ENCODE measurements at places on chromosomes 7 and 10. TPM values are rescaled to one million over a fixed set of nuclear protein-coding genes. Genes with fewer than 3 reads are reported as not detected.

The RAB19 gene
- total RNA-seq, result not detected

The PKD2L1 gene
- total RNA-seq, result 0.09 TPM

The ZNF467 gene
- total RNA-seq, result 0.97 TPM

The NPTX2 gene
- 0.13 TPM for total RNA-seq

The VWC2 gene
- not detected for total RNA-seq

The GPRIN2 gene
- 32.7 TPM for total RNA-seq

The BZW2 gene
- total RNA-seq, result 97.8 TPM

The FAM237B gene
- not detected for total RNA-seq

The TBXAS1 gene
- 14.3 TPM for total RNA-seq

The NKX1-2 gene
- total RNA-seq, result 0.06 TPM

The TSPAN15 gene
- total RNA-seq, result 125 TPM

The SLC26A3 gene
- not detected for total RNA-seq

The GTPBP10 gene
- 25.4 TPM for total RNA-seq

The NPC1L1 gene
- total RNA-seq, result 0.11 TPM

The CHST15 gene
- total RNA-seq, result 8.6 TPM

The SPDYE5 gene
- total RNA-seq, result not detected

The HOXA4 gene
- total RNA-seq, result 1.2 TPM

The OR2A5 gene
- total RNA-seq, result not detected

The EBLN1 gene
- total RNA-seq, result not detected

The C10orf90 gene
- total RNA-seq, result 3.7 TPM

The SLC18A3 gene
- total RNA-seq, result not detected

The MYPN gene
- 2.0 TPM for total RNA-seq

The EXOC6 gene
- 20.7 TPM for total RNA-seq

The SPRN gene
- 0.29 TPM for total RNA-seq

The DENND2A gene
- total RNA-seq, result 0.78 TPM

The LRRC18 gene
- total RNA-seq, result not detected

The NODAL gene
- total RNA-seq, result not detected

The ZNF394 gene
- 15.6 TPM for total RNA-seq

The SSC4D gene
- 1.6 TPM for total RNA-seq

The CRHR2 gene
- total RNA-seq, result not detected

Data from A549 treated with GW870086 at 1 μM for 4 hours (cell line).